ENCODE measurements at places on chromosomes 7 and 10.
A peak's percentile ranks its signal among the peaks of the same experiment; 100 is the strongest.

DNA sequence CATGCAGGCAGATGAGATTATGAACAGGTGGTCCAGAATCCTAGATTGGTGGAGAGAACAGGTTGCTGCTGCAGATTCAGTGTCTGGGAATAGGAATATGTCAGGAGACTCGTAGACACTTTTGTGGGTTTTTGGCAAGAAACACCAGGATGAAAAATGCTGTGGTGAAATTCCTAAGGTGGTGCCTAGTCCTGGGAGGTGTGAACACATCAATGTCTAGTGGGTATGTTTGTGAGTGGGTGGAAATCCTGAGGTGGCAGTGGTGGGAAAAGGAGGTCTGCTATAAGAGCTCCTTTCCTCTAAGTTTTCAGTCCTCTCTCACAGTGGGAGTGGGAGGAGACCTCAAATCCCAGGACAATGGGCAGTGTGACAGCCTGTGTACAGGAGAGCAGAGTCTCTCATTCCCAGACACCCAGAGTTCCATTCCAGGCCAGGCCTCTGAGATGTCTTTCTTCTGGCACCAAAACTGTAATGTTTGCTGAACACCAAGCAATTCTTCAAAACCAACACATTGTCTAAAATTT is 5.1 kb downstream of the ERV3-1 start:
- DNase-seq: no peak

DNA sequence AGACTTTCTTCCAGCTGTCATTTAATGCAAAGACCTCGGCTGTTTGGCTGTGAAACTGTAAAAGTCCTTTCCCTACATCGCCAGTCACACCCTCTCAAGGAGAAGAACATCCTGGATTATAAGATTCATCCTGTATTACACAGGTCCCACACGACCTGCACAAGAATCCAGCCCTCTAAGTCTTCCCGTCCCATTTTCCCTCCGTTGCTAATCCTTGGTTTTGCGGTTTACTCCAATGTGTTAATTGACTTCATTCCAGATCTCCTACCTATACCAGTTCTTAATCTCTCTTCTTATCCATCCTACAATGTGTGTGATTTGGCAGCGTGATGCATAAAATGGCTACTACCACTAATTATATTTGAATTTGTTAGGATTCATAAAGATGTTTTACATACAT is 110.4 kb downstream of the COL28A1 start:
- no peak for DNase-seq

DNA sequence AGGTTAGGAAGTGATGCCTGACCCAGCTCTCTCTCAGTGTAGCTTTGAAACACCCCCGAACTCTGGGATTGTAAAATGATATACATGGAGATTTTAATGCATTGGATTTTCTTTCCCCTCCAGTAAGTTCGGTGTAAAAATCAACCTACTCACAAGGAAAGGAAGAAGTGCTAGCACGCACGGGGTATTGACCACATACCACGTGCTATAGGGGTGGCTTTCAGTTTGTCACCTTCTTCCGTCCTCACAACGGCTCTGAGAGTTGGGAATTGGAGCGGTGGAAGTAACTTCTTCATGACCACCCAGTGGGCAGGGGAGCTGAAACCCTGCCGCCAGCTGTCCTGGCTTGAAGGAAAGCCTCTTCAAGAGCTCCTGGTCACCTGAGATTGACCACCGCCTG is 149.4 kb upstream of the PRR15 start:
- no peak for DNase-seq

DNA sequence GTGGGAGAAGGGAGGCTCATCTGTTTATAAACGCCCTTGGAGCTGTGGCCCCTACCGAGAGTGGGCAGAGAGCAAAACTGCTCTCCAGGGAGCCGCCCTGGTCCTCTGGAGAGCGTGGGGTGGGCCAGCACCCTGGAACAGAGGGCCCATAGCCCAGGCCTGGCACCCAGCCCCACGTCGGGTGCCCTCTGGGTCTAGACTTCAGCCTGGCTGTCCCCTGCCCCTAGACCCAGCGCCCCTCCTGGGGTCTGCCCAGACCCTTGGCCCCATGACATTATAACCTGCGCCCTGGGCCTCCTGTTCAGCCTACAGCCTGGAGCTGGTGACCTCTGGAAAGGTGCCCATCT is 24.7 kb downstream of the GET4 start:
- DNase-seq: no peak

DNA sequence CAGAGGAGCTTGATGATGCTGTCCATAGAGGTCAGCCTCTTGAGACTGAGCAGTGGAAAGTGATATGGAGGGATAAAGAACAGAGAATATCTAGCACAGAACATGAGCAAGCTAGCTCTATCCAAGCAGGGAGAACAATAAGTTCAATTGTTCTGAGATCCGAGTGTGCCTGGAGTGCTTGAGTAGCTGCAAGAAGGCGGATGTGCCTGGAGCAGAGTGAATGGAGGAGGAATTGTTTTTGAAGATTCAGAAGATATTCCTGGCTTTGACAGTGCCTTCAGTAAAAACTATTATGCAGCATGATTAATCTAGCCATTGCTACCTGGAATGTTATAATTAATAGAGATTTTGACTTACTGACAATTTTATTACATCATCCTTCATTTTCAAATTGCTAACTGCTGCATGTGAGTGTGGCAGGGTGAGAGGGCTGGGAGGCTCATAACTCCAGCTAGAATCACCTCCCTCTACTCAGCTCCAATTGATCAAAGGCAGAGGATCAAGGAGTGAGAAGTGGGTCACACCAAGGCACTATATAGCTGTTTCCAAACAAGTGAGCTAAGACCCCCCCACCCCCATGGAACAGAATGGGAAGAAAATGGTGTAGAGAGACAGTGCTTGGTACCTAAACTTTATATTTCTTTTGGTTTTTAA is 302.8 kb downstream of the ADRA2A start:
- no peak for DNase-seq

- no peak for DNase-seq
These were observed 51.4 kb downstream of the ADARB2 start for GRCh38 chr10:1685699-1686490.

DNA sequence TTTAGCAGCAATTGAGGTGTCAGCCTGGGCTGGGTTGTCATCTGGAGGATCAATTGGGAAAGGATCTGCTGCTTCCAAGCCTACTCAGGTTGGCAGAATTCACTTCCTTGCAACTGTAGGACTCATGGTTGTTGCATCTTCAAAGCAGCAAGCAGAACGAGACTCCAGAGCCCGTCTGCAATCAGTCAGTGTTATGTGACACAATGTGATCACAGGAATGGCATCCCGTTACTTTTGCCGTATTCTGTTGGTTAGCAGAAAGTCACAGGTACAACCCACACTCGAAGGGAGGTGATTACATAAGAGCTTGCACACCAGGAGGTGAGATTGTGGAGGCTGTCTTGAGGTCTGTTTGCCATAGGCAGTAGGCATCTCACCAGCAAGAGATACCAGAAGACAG is 15.4 kb upstream of the LYZL1 start:
- DNase-seq: no peak

GRCh38 chr7:105613611-105614330 is 32.5 kb upstream of the EFCAB10 start:
- no peak for DNase-seq

DNA sequence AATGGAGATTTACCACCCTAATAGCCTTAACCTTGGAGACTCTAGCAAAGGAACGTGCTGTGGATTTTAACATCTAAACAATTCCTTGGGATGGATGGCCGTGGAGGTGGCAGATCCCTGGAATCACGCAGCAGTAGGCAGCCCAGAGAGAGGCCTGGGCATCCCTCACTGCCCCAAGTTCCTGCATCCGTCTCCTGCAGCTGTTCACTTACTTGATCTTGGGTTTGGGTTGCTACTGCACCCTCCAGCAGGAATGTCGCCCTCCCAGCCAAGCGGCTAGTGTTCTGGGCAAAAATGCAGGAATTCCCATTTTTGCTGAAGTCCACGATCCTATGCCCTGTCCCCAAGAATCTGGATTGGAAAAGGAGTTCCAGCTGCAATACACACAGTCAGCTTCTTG is 166.7 kb upstream of the SH2B2 start:
- no peak for DNase-seq

DNA sequence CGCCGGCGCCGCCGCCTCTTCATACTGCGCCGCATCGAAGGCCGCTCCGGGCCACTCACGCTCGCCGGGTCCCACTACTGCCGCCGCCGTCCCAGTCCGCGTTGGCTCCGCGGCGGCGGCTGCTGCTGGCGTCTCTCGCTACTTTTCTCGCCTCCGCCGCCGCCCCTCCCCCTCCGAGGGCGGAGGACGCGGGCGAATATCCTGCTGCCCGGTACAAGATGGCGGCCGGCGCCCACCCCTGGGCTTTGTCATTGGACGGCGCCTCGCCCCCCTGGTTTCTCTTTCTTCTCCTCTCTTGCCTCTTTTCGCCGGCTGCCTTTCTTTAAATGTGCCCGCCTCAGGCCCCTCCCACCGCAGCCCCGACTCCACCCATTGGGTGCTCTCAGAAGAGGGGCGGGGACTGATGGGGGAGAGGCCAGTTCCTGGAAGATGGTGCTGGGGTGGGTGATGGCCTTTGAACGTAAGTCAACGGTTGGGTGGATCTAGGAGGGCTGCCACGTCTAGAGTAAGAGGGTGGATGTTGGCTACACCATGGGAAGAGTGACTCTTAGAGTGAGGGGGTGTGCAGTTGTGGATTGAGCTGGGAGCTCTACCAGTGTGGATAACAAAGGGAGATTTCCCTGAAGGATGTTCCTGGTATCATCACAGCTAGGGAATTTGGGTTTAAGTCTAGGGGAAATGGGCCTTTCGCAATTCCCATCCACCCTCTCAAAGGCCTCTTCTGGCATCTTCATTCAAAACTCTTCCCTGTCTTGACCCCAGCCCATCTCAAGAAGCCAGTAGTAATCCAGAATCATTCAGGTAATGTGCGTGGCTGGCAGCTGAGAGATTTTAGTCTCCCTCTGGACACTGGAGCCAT is at the start of gene CCDC71L:
TSS of gene CCDC71L (minus strand) at position 297 of the 859 bp plus-strand sequence. CDS start at position 35, 262 bp downstream.
- peak; percentile 72 for DNase-seq

- DNase-seq: no peak
These were observed 47.4 kb downstream of the VPS50 start for GRCh38 chr7:93279541-93279940.

DNA sequence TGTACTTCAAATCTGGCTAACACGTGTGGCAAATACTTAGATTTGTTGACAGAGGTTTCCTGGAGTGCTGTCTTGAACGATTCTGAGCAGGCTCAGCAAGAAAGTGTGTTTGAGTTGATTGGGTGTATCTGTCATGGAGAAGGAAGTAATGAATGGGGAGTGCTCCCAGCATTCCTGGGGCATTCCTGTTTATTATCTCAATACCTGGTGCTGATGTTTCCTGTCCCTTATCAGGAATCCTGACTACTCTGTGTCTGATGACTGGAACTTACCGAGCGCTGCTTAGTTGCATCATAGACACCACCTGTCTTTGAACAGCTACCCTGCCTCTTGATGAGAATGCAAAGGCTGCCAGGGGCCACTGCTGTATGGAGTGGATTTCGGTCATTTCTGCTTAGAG is 41.0 kb upstream of the TMEM248 start:
- no peak for DNase-seq

- no peak for DNase-seq
These were observed 228.3 kb upstream of the TEX47 start for GRCh38 chr7:89023877-89024276.

GRCh38 chr10:129850790-129851189 is 113.3 kb downstream of the EBF3 start:
- no peak for DNase-seq

GRCh38 chr7:124208173-124208572 is 175.3 kb upstream of the TMEM229A start:
- no peak for DNase-seq

GRCh38 chr10:77496941-77497420 is 140.6 kb downstream of the KCNMA1 start:
- no peak for DNase-seq
